ENCODE measurements at places on chromosomes 6 and 20.

GRCh38 chr20:8170921-8171320, 38.9 kb downstream of the PLCB1 start:
- no peak for DNase-seq

DNA sequence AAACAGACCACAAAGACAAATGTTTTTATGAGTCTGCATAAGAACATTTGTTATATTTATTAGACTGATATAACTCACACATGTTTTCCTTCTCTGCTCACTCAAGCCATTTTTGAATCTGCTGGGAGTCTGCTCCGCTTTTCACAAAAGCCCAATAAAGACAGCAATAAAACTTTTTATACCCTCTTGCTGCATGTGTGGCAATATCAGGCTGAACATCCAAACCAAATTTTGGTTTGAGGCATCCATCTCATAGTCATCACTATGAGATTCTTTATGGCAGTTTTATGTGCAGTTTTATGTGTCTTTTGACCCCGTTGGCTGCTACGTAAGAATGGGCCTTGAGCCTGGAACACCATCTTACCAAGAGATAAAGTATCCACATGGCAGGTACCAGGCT, 1276.8 kb upstream of the ADGRB3 start:
- DNase-seq = no peak

GRCh38 chr6:134166511-134167261, 114.3 kb upstream of the SLC2A12 start:
- DNase-seq = no peak

GRCh38 chr6:90417385-90417784, 120.7 kb upstream of the BACH2 start:
- no peak for DNase-seq

- no peak for DNase-seq
Observed at GRCh38 chr20:20407891-20408805, 40.2 kb downstream of the INSM1 start.

GRCh38 chr6:145155411-145155810, 579.9 kb downstream of the EPM2A start:
- no peak for DNase-seq

DNA sequence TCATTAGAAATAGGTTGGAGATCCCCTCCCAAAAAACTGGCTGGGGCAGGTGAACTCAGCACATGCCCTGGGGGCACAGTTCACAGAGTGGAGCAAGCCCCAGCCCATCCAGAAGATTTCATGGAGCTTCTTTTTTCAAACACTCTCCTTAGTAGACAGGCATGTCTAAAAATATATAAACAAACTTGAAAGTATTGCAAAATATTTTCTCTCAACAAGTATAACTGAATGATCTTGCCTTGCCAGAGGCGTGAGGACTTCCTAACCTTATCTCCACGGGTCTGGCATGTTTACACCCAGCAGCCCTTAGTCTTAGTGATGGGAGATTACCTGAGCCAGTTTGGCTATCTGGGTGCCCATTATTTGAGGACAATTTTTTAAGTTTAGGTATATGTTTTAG, 107.1 kb downstream of the QRSL1 start:
- no peak for DNase-seq

- peak; percentile 97 for DNase-seq
Observed at GRCh38 chr6:26251354-26252076, 113.5 kb upstream of the BTN3A2 start.

DNA sequence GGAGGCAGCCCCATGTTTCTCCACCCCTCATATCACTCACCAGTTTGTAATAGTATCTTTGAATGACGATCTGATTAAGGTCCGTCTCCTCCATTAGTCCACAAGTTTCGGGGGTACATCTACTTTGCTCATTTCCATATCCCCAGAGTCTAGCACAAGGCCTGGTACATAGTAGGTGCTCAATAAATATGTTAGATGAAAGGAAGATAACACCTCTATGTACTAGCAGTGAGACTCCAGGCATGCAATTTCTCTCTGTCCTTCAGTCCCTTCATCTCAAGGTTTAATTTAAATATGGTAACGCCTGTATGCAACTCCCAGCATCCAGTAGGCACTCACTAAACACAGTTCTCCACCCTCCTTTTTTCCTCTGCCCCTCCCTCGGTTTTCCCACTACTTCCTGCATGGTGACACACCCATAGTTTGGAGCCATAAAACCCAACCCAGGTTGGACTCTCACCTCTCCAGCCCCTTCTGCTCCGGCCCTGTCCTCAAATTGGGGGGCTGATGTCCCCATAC, 461 bp upstream of the HNF4A start:
- DNase-seq = no peak

DNA sequence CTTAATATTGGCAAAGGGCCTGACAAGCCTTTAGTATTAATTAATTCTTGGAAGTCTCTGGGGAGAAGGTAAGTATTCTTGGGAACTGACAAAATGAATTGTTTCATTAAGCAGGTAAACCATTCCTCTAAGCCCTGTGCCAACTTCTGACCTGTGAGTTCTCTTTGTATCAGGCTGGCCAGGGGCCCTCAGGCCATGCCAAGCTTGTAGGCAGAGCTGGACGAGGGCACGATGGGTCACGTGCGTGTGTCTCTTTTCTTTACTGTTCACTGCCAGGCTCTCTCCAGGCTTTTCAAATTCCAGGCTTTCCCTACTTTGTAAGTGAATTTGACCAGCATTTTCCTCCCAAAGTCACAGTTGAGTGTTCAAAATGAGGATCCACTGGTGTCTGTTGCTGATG, 112.4 kb downstream of the NRN1 start:
- DNase-seq = no peak

GRCh38 chr6:155234167-155234566, 29.6 kb upstream of the CLDN20 start:
- DNase-seq = no peak

- no peak for DNase-seq
Observed at GRCh38 chr6:154448448-154449096, 61.9 kb downstream of the CNKSR3 start.

- no peak for DNase-seq
Observed at GRCh38 chr6:11964729-11965335, 47.3 kb upstream of the HIVEP1 start.

- no peak for DNase-seq
Observed at GRCh38 chr20:40868551-40869217, 159.9 kb upstream of the TOP1 start.

GRCh38 chr6:22062807-22063408, 233.9 kb downstream of the PRL start:
- peak; percentile 91 for DNase-seq

- DNase-seq = no peak
Observed at GRCh38 chr6:151095538-151096254, 144.1 kb upstream of the AKAP12 start.

- no peak for DNase-seq
Observed at GRCh38 chr6:26457264-26457805, 420 bp upstream of the BTN2A1 start.

GRCh38 chr6:26296857-26297648, 67.9 kb upstream of the BTN3A2 start:
- no peak for DNase-seq

GRCh38 chr6:8243475-8243874, 141.1 kb upstream of the EEF1E1 start:
- DNase-seq = no peak

DNA sequence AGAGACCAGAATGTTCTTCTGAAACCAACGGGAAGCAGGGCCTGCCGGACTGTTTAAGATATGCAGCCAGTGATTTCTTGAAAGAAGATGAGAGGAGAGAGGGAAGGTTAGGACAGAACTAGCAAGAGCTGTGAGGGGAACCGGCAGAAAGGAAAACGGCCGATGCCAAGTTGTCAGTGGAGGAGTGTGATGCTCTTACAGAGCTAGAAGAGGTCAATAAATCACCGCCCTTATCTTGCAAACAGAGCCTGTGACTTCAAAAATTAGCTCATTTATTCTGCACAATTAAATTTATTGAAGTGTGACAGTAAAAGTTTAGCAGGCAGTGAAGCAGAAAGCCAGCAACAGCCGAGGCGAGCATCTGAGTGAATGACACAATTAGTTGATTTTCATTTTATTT, 509.5 kb upstream of the ID4 start:
- DNase-seq = no peak

- DNase-seq = no peak
Observed at GRCh38 chr20:50805349-50805684, 10.5 kb downstream of the BCAS4 start.

GRCh38 chr20:60327971-60328660, 369.9 kb downstream of the CDH26 start:
- no peak for DNase-seq

- no peak for DNase-seq
Observed at GRCh38 chr20:20318365-20319161, 49.3 kb upstream of the INSM1 start.

- DNase-seq = no peak
Observed at GRCh38 chr6:41422161-41422560, 86.8 kb downstream of the NCR2 start.

DNA sequence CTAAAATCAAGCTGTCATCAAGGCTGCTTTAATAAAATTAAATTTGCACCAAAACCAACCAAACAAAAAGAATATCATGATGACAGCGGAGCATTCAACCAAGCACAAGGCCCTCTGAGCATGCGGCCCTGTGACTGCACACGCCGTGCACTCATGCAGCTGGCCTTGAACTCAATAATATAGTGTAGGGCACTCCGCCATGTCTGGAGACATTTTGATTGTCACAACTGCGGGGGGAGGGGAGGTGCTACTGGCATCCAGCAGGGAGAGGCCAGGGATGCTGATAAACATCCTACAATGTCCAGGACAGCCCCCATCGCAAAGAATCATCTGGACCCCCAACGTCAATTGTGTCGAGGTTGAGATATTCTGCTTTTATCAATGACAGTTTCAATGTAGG, 9.7 kb downstream of the MOCS3 start:
- no peak for DNase-seq

All from GM12865 (cell line).